ENCODE measurements at places on chromosomes 4 and X. TPM values are rescaled to one million over a fixed set of nuclear protein-coding genes. Genes with fewer than 3 reads are reported as not detected.

- no peak for DNase-seq
These were observed 58.1 kb downstream of the RTL5 start for GRCh38 chrX:72073633-72074032.

GRCh38 chrX:107574711-107575110, 53.6 kb upstream of the PRPS1 start:
- DNase-seq, result no peak

DNA sequence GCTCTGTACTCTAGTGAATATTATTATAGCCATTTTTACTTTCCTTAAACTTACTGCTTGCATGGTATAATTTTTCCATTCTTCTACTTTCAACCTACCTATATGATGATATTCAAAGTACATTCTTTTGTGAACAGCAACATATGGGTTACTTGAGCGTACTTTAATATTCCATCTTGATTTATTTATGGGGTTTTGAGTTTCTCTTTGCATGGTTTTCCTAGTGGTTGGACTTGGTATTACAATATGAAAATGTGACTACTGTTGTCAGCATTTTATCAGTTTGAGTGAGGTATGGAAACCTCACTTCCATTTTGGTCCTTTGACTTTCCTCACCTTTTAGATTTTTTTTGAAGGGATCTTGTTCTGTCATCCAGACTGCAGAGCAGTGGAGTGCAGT, 35.9 kb downstream of the ADGRG4 start:
- DNase-seq, result no peak

- no peak for DNase-seq
These were observed 377.0 kb downstream of the PDGFC start for GRCh38 chr4:156594624-156595023.

GRCh38 chr4:37082912-37083311, 161.6 kb upstream of the NWD2 start:
- DNase-seq, result no peak

DNA sequence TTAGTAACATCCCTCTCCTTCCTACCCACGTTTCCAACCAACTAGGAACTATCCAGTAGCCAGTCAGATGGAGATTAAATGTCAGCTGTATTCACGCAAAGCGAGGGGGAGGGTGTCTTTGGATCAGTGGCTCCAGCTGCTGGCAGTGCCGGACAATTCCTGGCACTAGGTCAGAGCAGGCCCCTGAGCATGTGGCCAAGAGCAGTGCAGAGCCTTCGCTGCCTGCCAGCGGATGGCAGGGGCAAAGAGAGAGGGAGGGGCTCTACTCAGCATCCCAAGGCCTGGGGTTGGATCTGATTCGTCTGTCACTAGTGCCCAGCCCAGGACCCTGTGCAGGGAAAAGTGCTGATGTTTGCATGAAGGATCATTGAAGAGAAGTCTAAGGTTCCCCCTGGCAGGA, 28.7 kb upstream of the JAKMIP1 start:
- DNase-seq, result no peak

- peak; percentile 65 for DNase-seq
These were observed 16.2 kb downstream of the ZFYVE28 start for GRCh38 chr4:2402048-2402842.

- DNase-seq, result peak; percentile 79
These were observed 92.3 kb downstream of the SPRY1 start for GRCh38 chr4:123488916-123489315.

GRCh38 chrX:13396924-13397323, 77.1 kb upstream of the ATXN3L start:
- no peak for DNase-seq

- no peak for DNase-seq
These were observed 14.7 kb downstream of the CNOT6L start for GRCh38 chr4:77804471-77804870.

Gene GBA3
- 74.1 TPM for polyA plus RNA-seq

Gene CTAG2
- not detected for polyA plus RNA-seq
